Ovary (tissue), 10 donors: ENCODE measurements at places on chromosomes 11 and 22. TPM values are rescaled to one million over a fixed set of nuclear protein-coding genes. Genes with fewer than 3 reads are reported as not detected.

- no peak overlapping the region for H3K27ac ChIP-seq
- no peak for DNase-seq
- H3K4me1 ChIP-seq = no peaks in the 10 kb centered on the region
- no peak overlapping the region for H3K4me3 ChIP-seq
Measured at GRCh38 chr22:24938741-24939341, 7.7 kb downstream of the LHFPL7 start.

DNA sequence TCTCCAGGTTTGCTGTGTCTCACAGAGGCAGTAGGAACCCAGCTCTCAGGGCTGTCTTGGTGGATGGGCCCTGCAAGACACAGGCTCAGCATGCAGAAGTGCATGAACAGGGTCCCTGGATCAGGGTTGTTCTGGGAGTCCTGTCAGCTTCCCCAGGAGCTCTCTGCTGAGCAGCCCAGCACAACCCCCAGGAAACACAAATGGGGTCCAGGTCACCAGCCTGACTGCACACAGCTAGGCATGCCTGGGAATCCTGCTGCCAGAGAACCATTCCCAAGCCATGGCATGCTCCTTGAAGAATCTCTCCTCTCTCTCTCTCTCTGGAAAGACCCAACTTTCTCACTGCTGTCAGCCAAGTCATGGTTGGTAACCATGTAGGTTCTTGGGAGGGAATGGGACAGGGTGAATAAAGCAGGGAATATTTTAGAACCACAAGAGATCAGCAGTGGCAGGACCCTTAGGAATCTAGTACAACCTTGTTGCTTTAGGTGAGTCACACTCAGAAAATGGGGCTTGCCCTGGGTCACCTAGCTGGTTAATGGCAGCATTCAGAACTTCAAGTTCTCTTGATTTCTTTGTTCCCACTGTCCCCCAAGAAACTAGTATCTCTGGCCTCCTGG, 21.4 kb downstream of the TUB start:
- no peak overlapping the region for H3K27ac ChIP-seq
- DNase-seq = no peak
- H3K36me3 ChIP-seq = no peaks in the 10 kb centered on the region

DNA sequence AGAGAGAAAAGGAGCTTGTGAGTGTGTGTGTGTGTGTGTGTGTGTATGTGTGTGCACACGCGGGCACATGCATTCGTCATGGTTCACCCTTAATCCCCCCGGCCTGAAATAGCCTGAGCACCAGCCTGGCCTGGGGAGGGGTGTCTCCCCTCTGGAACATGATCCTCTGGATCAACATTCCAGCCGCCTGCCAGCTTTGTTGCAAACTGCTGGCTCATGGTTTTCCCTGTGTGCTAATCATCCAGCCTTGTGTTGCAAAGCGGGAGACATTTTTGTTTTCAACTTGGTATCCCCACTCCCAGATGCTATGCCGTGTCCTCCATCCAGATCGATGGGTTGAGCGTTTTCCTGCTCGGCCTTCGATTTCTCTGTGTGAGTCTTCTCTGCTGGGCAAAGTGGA, 94.3 kb downstream of the FEZ1 start:
- no peaks in the 10 kb centered on the region for H3K27me3 ChIP-seq
- no peaks in the 10 kb centered on the region for H3K36me3 ChIP-seq
- peaks cover 5% of the 10 kb centered on the region for H3K4me1 ChIP-seq
- DNase-seq = peak; percentile 27
- H3K4me3 ChIP-seq = no peak overlapping the region
- no peak overlapping the region for H3K27ac ChIP-seq

GRCh38 chr11:65317025-65317786, 2.5 kb downstream of the CDC42EP2 start:
- peak; percentile 75 for DNase-seq
- peak overlapping the region; percentile 84 for H3K27ac ChIP-seq
- H3K27me3 ChIP-seq = no peaks in the 10 kb centered on the region
- no peaks in the 10 kb centered on the region for H3K36me3 ChIP-seq
- peaks cover 15% of the 10 kb centered on the region for H3K4me1 ChIP-seq
- peak overlapping the region; percentile 96 for H3K4me3 ChIP-seq

DNA sequence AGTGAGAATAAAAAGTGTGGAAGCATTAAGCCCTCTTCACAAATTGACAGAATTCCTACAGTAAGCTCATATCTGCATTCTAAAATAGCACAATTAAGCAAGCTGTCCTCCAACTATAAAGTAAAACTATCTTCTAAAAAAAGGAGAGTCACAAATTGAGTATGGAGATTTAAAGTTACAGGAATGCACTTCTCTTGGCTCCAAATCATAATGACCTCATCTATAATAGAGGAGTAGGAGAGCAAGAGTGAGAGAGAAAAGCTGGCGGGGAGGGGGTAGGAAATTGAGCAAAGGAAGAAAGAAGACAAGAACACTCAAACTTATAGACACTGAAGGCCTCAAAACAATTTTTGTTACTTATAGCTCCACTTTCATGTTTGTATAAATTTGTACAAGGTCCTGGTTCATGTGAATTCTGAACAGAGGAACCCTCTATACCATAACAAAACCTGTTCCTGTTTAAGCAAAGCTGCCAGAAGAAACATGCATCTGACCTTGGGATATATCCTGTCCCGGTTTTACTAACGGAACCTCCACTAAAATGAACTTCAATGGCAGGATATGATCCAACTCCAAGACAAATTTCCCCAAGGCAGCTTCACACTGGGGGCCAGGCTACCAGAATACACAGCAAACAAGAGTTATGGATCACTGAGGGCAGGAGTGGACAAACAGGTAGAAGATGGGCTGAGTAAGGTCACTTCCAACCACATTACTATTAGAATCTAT, 37.2 kb downstream of the SLC35F2 start:
- H3K27ac ChIP-seq = no peak overlapping the region
- no peak for DNase-seq
- H3K4me3 ChIP-seq = no peak overlapping the region
- no peaks in the 10 kb centered on the region for H3K27me3 ChIP-seq
- H3K36me3 ChIP-seq = no peaks in the 10 kb centered on the region

- no peak for DNase-seq
- no peak overlapping the region for H3K4me3 ChIP-seq
- H3K27me3 ChIP-seq = no peaks in the 10 kb centered on the region
- H3K4me1 ChIP-seq = peaks cover 2% of the 10 kb centered on the region
- no peaks in the 10 kb centered on the region for H3K36me3 ChIP-seq
Measured at GRCh38 chr11:72436661-72437060, 2.3 kb upstream of the CLPB start.

DNA sequence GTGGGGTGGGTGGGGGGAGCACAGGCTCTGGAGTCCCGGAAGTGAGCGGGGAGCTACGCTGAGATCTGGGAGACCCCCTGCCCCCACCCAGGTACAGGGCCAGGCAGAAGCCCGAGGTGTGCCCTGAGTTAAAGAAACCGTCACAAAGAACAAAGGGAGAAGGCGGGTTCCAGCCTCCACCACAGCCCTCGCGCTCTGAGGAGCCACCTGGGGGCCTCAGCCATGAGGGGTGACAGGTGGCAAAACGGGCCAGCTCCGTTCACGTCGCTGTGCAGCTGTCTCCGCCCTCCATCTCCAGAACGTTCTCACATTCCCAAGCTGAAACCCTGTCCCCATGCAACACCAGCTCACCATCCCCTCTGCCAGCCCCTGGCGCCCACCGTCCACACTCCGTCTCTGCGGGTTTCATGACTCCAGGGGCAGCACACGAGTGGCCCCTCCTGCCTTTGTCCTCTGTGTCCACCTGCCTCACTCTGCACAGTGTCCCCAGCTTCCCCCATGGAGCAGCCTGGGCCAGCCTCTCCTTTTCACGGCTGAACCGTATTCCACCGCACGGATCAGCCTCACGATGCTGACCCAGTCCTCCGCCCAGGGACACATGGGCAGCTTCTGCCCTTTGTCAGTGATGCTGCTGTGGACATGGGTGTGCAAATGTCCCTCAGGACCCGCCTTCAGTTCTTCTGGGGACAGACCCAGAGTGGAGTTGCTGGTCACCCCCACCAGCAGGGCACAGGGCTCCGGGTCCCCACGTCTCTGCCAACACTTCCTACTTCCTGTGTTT, 1.7 kb upstream of the MUC5B start:
- H3K27ac ChIP-seq = no peak overlapping the region
- no peaks in the 10 kb centered on the region for H3K36me3 ChIP-seq
- H3K4me3 ChIP-seq = no peak overlapping the region
- DNase-seq = peak; percentile 8
- no peaks in the 10 kb centered on the region for H3K4me1 ChIP-seq

DNA sequence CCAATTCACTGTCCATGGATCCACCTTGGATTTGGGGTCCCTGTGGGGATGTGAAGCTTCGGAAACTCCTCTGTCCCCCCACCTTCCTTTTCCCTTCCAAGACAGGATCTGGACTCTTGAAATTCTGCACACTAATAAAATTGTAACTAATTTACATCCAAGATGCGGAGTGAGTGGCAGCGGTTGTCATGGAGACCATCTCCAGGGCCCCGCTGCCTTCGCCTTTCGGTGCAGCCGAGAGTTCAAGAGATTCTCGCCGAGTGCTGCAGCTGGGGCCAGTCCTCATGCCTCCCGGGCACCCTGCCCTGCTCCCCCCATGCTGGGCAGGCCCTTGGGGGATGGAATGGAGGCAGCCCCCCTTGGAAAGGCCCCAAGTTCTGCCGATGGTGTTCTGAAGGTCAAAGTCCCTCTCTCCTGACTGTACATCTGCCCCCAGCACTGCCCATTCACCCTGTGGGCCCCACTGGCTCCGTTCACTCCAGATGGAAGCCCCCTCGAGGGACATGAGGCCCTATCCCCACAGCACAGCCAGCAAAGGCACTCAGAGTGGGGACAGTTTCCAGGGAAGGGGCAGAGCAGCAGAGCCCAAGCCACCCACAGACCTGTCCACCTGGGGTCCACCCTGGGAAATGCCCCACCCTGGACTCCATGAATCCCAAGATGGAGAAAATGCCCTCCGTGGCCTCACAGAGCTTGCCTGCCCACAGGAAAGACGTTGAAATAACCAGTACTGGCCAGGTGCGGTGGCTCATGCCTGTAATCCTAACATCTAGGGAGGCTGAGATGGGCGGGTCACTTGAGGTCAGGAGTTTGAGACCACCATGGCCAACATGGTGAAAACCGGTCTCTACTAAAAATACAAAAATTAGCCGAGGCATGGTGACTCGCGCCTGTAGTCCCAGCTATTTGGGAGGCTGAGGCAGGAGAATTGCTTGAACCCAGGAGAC, 25.9 kb downstream of the IGLL1 start:
- no peak overlapping the region for H3K27ac ChIP-seq
- no peaks in the 10 kb centered on the region for H3K27me3 ChIP-seq
- H3K4me1 ChIP-seq = no peaks in the 10 kb centered on the region
- H3K4me3 ChIP-seq = no peak overlapping the region
- no peaks in the 10 kb centered on the region for H3K36me3 ChIP-seq

GRCh38 chr22:17137170-17137569, 16.0 kb upstream of the TMEM121B start:
- H3K4me1 ChIP-seq = no peaks in the 10 kb centered on the region
- no peaks in the 10 kb centered on the region for H3K27me3 ChIP-seq
- H3K27ac ChIP-seq = no peak overlapping the region
- H3K4me3 ChIP-seq = no peak overlapping the region
- no peaks in the 10 kb centered on the region for H3K36me3 ChIP-seq
- DNase-seq = no peak

GRCh38 chr11:115145324-115145723, 358.9 kb downstream of the CADM1 start:
- no peaks in the 10 kb centered on the region for H3K4me1 ChIP-seq
- no peak overlapping the region for H3K27ac ChIP-seq
- DNase-seq = no peak
- H3K36me3 ChIP-seq = no peaks in the 10 kb centered on the region
- no peak overlapping the region for H3K4me3 ChIP-seq

GRCh38 chr11:1468473-1469066, 18.0 kb downstream of the MOB2 start:
- H3K36me3 ChIP-seq = no peaks in the 10 kb centered on the region
- no peak overlapping the region for H3K4me3 ChIP-seq
- H3K27me3 ChIP-seq = no peaks in the 10 kb centered on the region
- peaks cover 2% of the 10 kb centered on the region for H3K4me1 ChIP-seq
- no peak overlapping the region for H3K27ac ChIP-seq

- H3K4me1 ChIP-seq = no peaks in the 10 kb centered on the region
- no peak for DNase-seq
- H3K27ac ChIP-seq = no peak overlapping the region
- H3K4me3 ChIP-seq = no peak overlapping the region
- no peaks in the 10 kb centered on the region for H3K36me3 ChIP-seq
Measured at GRCh38 chr11:90434858-90435257, 212.0 kb upstream of the CHORDC1 start.

- no peaks in the 10 kb centered on the region for H3K36me3 ChIP-seq
- H3K4me1 ChIP-seq = peaks cover 2% of the 10 kb centered on the region
- H3K27me3 ChIP-seq = no peaks in the 10 kb centered on the region
- H3K27ac ChIP-seq = no peak overlapping the region
Measured at GRCh38 chr22:41437198-41437597, 9.4 kb downstream of the TOB2 start.

DNA sequence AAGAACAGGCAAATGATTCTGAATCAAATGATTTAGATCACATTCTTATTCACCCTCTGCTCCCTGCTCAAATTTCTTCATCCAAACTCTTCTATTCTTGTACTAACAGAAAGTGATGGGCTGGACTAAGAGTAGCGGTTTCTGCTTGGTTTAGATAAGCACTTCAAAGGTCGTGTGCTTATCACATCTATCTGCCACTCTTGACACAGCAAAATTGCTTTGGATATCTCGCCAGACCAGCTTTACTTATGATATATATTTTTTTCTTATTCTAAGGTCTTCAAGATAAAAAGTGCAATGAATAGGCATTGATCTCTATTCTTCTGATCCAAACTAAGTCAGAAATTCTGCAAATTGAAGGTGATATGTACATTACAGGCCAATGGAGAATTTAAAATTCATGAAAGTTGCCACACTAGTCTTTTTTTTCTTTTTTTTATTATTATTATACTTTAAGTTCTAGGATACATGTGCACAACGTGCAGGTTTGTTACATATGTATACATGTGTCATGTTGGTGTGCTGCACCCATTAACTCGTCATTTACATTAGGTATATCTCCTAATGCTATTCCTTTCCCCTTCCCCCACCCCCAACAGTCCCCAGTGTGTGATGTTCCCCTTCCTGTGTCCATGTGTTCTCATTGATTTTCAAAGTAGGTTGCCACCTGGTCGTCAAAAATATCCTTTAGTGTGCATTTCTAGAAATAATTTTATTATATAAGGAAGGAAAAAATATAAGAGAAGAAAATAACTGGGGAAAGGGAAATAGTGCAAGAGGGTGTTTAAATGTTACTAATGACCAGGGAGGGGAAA, 1941.0 kb upstream of the RAG2 start:
- H3K36me3 ChIP-seq = no peaks in the 10 kb centered on the region
- no peak for DNase-seq
- no peak overlapping the region for H3K27ac ChIP-seq
- H3K4me3 ChIP-seq = no peak overlapping the region

Gene KCTD14
- total RNA-seq = 1.7 TPM

Gene CD3G
- total RNA-seq = not detected

Gene GRIA4
- 0.20 TPM for total RNA-seq

Gene SYCE3
- not detected for total RNA-seq

Gene P2RX3
- not detected for total RNA-seq

Gene RTN4RL2
- 2.0 TPM for total RNA-seq

Gene CARNS1
- total RNA-seq = 0.62 TPM

Gene CENPM
- total RNA-seq = 1.8 TPM

Gene NNMT
- 34.1 TPM for total RNA-seq

Gene ESAM
- total RNA-seq = 8.3 TPM

Gene ART5
- total RNA-seq = 4.7 TPM

Gene CHRNA10
- total RNA-seq = 3.9 TPM
